Activated effector memory CD4-positive, alpha-beta T cell treated with Interleukin-2 at 50 U/mL for 16 hours (primary cell): ENCODE measurements at places on chromosomes 6 and 20.

- no peak for DNase-seq
Observed at GRCh38 chr6:38153076-38153797, 333.7 kb downstream of the ZFAND3 start.

DNA sequence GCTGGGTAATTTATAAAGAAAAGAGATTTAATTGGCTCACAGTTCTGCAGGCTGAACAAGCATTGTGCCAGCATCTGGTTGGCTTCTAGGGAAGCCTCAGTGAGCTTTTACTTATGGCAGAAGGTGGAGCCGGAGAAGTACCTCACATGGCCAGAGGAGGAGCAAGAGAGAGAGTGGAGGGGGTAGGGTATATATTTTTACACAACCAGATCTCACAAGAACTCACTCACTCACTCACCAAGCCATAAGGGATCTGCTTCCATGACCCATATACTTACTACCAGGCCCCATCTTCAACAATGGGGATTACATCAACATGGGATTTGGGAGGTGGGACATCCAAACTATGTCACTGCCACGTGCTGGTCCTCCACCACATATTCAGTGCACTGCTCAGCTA lies 152.6 kb upstream of the PRND start:
- DNase-seq = no peak

- no peak for DNase-seq
Observed at GRCh38 chr6:103367212-103367611, 1492.5 kb downstream of the HACE1 start.

- no peak for DNase-seq
Observed at GRCh38 chr6:33827546-33828451, 24.0 kb upstream of the MLN start.

GRCh38 chr6:155079985-155080452 lies 84.9 kb downstream of the TIAM2 start:
- DNase-seq = no peak

- no peak for DNase-seq
Observed at GRCh38 chr6:44731485-44732095, 344.1 kb downstream of the CDC5L start.

- no peak for DNase-seq
Observed at GRCh38 chr6:167979436-167980139, 17.9 kb upstream of the KIF25 start.

GRCh38 chr6:13418844-13419243 lies 68.6 kb downstream of the GFOD1 start:
- no peak for DNase-seq

- DNase-seq = no peak
Observed at GRCh38 chr6:37551446-37551845, 51.8 kb upstream of the CCDC167 start.

DNA sequence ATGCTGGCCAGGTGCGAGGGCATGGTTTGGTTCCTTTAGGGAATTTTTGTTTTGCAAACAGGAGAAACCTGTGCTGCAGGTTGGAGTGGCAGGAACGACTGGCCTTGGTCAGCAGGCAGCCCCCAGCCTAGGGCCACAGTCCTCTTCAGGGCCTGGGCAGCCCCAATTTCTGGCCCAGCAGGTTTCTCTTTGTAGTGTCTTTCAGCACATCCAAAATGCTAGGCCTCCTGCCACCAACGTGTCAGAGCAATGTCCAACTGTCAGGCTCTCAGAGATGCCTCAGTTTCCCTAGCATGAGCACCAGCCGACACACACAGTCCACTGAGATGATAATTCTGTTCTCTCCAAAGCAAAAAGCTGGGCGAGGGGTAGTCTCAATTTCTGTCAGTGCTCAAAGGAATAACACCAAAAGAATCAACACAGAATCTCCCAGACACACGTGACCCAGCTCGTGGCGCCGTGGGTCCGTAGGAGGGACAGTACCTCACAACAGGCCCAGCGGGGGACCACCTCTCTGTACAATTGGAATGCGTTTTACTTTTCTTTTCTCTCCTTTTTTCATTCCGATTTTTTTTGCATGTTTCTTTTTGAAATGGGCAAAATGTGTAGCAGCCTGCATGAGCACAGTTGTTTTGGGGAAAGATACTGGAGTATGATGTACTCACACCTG lies 125.9 kb downstream of the TAF4 start:
- no peak for DNase-seq

GRCh38 chr6:38580030-38580429 lies 59.7 kb downstream of the BTBD9 start:
- DNase-seq = no peak

GRCh38 chr6:14641423-14642135 lies 524.0 kb downstream of the CD83 start:
- no peak for DNase-seq

DNA sequence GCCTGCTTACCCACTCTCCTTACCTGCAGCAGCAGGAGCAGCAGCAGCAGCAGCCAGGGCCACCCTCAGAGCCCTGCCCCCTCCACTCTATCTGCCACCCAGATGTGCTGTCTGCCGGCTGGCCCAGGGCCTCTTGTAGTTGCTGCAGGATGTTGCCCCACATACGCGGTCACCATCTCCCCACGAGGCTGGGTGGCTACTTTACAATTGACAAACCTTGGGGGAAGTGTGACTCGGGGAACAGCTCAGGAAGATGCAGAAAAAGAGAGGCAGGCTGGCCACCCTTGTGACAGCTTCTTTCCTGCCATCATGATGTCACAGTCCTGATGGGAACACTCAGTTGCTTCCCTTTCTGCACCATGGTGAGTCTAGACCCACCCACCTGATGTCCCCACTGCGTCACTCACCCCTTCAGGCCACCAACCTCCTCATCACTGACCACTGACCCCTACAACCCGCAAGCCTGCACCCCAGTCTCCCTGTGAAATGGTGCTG lies 14.5 kb downstream of the TREM1 start:
- no peak for DNase-seq

DNA sequence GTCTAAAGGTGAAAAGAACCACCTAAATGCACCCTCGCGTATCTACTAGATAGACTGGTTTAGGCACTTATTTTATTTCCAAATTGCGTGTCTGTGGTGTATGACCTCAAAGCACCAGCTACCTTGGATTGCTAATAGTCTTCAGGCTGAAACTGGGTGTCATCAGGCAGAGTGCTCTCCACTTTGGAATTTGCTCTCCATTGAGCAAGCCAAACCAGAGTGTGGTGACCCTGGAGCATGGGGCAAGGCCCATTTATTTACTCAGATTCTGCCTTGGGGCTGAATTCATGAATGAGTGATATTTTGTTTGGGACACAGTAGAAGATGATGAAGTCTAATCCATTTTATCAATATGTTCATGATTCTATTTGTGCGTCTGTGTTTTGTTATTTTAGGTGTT lies 812.8 kb upstream of the SLC35B3 start:
- no peak for DNase-seq

GRCh38 chr20:58842276-58842675 lies 8.4 kb downstream of the GNAS-AS1 start:
- DNase-seq = no peak

GRCh38 chr6:129646642-129647041 lies 63.3 kb downstream of the ARHGAP18 start:
- no peak for DNase-seq

- DNase-seq = no peak
Observed at GRCh38 chr6:47044397-47044796, 2.3 kb upstream of the ADGRF1 start.

DNA sequence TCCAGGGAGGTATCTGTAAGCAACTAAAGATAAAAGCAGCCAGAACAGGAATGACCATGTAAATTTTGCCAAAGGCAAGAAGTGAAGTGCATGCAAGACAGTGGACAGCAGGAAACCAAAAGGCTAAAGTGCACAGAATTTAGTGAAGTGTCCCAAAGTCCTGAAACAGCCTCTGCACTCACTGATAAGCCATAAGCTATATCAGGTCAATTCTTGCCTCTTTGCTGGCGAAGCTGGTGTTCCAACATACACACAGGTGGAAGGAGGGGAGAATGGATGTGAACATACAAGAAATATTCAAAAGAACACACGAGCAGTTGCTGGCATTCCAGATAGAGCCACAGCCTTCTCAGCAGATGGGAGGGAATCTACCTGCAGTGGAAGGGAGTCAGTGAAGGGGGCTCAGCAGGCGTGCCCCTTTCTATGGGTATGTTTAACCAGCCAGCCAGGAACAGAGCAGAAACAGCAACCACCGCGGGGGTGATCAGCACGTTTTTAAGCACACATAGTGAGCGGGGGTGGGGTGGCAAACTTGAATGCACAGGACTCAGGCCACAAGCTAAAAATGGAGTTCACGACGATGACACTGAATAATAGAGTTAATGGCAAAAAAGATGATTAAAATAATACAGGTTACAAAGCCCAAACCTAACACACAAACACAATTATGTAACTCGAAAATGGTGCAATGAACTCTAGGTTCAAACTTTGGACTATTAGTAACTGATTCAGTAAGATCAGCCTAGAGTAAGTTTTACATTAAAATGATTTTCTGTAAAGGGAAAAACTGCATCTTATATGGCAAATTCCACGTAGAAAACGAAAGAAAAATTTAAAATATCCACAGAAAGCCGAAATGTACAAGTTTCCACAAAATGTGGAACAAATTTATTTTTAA lies 1.2 kb downstream of the ECI2 start:
- DNase-seq = no peak

DNA sequence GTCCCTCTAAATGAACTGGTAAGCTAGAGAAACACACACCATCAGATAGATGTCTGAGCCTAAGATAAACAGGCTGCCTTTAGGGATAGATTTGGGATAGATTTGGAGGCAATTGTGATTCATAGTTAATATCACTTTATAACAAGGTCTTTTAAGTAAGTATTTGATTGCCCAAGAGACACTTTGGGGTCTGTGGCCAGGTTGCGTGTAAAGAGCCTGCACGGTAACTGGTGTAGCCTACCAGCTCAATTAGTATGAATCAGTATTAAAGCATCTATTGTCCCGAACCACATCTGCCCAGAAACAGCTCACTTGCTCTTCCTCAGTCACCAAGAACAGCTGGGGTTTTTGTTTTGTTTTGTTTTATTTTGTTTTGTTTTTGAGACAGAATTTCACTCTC lies 193.3 kb downstream of the SASH1 start:
- DNase-seq = no peak

DNA sequence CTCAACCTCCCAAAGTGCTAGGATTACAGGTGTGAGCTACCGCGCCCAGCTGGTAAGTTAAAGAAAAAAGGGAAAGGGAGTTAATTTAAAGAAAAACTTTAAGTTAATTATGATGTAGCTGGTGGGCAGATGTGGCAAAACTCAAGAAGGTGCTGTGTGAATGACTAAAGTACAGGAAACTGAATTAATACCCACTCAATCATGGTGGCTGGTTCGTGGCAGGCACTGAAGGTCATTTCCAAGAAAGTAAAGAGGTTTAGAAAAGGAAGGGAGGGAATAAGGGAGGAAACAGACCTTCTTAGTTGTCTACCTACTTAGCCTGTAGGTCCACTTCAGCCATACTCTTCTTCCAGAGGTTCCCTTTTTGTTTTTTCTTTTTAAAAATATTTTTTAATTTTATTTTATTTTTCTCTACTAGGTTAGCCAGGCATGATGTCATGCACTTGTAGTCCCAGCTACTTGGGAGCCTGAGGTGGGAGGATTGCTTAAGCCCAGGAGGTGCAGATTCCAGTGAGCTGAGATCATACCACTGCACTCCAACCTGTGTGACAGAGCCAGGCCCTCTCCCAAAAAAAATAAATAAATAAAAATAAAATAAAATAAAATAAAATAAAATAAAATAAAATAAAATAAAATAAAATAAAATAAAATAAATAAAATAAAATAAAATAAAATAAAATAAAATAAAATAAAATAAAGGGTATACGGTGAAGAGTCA lies 11.9 kb upstream of the TGM3 start:
- DNase-seq = no peak

DNA sequence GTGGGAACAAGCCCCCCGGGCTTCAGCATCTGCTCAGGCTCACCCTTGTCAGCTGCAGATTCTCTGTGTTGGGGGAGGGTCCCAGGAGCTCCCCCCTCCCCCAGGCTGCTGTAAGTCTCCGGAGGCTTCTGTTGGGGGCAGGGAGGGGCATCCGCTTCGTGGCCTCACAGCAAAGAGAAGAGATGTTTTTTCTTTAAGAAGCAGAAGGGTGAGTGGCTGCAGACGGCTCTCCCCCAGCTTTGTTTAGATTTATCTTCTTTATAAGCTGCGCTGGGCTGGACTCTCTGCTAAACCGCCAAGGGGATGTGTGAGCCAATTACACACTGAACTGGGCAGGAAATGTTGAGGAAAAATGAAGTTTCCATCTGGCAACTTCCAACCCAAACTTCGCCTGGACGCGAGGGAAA lies 48.7 kb upstream of the GATA5 start:
- DNase-seq = no peak

DNA sequence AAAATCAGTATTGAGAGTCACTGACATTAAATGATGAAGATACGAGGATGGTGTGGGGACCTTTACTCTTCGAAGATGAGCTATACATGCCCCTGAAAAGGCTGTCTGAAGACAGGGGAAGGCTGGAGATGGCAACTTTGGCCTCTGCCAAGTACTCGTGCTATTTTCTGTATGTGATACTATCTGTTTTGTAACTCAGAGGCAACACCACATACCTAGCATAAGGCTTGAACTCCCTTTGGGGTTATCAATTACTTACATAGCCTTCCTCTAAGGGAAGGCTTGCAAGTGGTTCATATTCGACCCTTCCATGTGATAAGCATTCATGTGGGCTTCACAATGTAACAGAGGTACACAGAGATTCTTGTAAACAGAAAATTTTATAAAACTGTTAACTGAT lies 68.7 kb upstream of the FBXO30 start:
- no peak for DNase-seq

DNA sequence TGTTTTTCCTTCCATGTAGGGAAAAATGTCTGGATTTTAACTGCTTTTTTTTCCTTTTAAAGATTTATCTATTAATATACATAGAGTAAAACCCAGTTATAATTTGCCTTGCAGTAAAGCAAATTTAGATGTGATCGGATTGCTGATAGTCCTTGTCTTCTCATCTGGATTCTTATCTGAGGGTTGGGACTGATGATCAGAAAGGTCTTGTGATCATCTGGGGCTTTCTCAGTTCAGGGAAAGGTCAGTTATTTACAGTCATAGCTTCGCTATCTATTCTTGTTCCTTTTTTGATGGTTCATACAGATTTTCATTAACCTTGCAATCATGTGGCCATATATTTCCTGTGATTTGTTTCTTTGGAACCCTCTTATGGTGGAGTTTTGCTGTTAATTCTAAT lies 63.8 kb upstream of the CLDN20 start:
- no peak for DNase-seq

- DNase-seq = no peak
Observed at GRCh38 chr20:49647550-49647949, 66.1 kb downstream of the B4GALT5 start.

- DNase-seq = no peak
Observed at GRCh38 chr6:131250936-131251335, 115.7 kb downstream of the AKAP7 start.

GRCh38 chr6:16872543-16873235 lies 111.4 kb upstream of the ATXN1 start:
- DNase-seq = no peak

DNA sequence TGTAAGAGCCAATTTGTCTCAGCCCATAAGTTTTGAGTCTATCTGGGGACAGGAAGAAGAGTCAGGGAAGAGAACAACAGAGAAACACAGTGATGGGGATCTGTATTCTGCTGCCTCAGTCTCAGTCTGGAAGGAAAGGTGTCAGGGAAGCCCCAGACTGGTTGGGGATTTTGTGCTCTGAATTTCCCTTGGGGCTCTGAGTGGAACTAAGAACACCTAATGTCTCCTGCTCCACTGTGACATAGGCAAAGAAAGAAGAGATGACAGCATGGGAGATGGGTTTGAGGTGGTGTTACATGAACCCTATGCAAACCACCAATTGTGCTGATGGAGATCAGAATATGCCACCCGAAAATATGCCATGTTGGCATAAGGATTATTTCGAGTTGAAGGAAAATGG lies 139.5 kb upstream of the MYLIP start:
- no peak for DNase-seq

GRCh38 chr20:51372176-51372803 lies 170.2 kb downstream of the NFATC2 start:
- peak; percentile 43 for DNase-seq
